ENCODE measurements at places on chromosomes 12 and 14. TPM values are rescaled to one million over a fixed set of nuclear protein-coding genes. Genes with fewer than 3 reads are reported as not detected.

- DNase-seq: no peak
These were observed 18.1 kb downstream of the KMT5A start for GRCh38 chr12:123401753-123402683.

DNA sequence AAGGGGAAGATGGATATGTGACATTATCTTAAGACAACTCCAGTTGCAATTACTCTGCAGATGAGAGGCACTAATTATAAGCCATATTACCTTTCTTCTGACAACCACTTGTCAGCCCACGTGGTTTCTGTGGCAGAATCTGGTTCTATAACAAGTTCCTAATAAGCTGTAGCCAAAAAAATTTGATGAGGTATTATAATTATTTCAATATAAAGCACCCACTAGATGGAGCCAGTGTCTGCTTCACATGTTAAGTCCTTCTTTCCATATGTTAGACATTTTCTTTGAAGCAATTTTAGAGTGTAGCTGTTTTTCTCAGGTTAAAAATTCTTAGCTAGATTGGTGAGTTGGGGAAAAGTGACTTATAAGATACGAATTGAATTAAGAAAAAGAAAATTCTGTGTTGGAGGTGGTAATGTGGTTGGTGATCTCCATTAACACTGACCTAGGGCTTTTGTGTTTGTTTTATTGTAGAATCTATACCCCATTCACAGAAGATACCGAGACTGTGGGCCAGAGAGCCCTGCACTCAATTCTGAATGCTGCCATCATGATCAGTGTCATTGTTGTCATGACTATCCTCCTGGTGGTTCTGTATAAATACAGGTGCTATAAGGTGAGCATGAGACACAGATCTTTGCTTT lies 36.9 kb downstream of the PSEN1 start:
- peak; percentile 68 for DNase-seq

DNA sequence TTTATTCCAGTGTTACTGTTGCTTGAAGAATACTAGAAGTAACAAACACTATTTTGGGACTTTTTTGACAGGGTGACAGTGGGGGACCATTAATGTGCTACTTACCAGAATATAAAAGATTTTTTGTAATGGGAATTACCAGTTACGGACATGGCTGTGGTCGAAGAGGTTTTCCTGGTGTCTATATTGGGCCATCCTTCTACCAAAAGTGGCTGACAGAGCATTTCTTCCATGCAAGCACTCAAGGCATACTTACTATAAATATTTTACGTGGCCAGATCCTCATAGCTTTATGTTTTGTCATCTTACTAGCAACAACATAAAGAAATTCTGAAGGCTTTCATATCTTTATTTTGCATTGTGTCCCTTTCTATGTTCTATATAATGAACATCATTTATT lies 44.5 kb downstream of the TMPRSS12 start:
- DNase-seq: no peak

- DNase-seq: peak; percentile 41
These were observed 838 bp downstream of the LRIG3 start for GRCh38 chr12:58919231-58920101.

DNA sequence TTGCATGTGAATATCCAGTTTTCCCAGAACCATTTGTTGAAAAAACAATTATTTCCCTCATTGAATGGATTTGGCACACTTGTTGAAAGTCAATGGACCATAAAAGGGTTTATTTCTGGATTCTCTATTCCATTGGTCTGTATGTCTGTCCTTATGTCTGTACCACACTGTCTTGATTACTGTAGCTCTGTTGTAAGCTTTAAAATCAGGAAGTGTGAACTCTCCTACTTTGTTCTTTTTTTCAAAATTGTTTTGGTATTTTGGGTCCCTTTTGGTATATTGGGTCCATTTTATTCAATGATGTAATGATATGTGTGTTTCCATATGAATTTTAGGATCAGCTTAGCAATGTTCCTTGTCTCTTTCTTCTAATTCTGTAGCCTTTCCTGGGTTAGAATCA lies 64.8 kb downstream of the PPP2R5C start:
- no peak for DNase-seq

DNA sequence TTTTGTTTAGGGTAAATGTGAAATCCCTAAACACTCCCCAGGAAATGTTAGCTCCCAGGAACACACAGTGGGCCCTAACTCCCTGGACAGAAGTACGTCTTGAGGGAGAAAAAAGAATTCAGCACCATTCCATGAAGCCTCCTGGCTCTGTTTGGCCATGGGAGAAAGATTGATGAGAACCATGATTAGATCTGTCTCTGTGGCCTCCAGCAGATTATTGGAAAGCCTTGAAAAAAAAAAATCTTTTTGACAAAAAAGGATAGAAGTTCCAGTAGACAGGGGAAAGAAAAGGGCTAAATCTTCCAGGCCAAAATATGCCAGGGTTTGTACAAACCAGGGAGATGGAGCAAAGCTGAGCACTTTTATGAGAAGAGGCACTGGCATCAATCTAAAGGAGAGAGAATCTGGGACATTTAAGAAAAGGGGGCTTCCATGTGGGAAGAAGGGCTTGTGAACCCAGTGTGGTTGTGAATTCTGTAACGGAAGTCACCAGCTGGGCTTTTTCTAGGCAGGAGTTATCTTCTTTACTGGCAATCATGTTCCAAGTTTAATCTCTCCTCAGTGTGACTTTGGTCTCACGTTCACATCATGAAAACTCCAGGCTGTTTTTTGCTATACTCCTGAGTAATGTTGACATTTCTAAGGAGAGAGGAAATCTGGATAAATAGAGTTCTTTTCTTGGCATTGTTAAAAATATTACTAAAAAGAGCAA lies 426.7 kb downstream of the RAD51B start:
- peak; percentile 17 for DNase-seq

GRCh38 chr12:1469070-1469469 lies 125.3 kb downstream of the FBXL14 start:
- DNase-seq: no peak

DNA sequence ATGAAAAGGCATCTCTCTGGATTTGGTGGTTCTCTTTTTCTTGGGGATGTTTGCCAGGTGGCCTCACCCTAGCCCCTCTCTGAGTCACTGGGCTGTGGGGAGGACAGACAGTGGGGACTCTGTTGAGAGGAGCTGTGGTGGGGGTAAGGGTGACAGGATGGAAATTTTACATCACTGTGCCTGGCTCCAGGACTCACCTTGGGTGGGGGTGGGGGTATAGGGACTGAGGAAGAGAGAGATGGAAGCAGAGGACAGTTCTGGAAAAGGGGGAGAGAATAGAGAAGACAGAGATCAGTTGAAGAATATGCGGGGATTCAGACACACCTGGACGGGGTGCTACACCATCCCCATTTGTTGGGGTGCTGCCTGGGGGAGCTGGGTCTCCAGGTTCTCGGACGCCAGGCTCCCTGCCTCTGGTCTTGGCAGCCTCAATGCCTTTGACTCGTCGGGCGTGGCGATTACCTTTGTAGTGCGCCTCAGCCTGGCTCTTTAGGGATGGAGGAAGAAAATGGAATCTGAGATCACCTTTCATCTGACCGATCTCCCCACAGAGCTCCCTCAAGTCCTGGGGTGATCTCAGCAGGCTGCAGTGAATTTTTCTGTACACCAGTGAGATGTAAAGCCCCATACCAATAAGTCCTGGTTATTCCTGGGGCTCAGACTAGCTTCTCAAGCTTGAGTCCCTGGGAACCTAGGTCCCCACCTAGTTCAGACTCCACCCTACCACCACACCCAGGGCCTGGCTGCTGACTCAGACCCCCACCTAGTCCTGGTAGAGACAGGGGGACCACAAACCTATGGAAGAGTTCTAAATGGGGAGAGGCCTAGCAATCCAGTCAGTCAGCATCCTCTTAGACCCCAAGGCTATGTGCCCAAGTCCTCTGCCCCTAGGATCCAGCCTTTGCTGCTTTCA lies 9.6 kb upstream of the GPR84 start:
- DNase-seq: no peak

Gene TAS2R13
- not detected for polyA plus RNA-seq

Gene DAO
- polyA plus RNA-seq: 0.78 TPM

Gene BATF
- polyA plus RNA-seq: 0.36 TPM

Gene SMIM41
- polyA plus RNA-seq: not detected

Gene LMO3
- 34.7 TPM for polyA plus RNA-seq

Gene CYP27B1
- not detected for polyA plus RNA-seq

Gene TTLL5
- 34.1 TPM for polyA plus RNA-seq

Gene SYT1
- 78.3 TPM for polyA plus RNA-seq

Gene B4GALNT3
- 6.9 TPM for polyA plus RNA-seq
